ENCODE measurements at places on chromosomes 3 and 15.
A peak's percentile ranks its signal among the peaks of the same experiment; 100 is the strongest.

GRCh38 chr3:32453346-32453745 lies 49.3 kb downstream of the CMTM6 start:
- no peak for DNase-seq

- no peak for DNase-seq
Measured at GRCh38 chr3:112481302-112481721, 18.0 kb downstream of the BTLA start.

DNA sequence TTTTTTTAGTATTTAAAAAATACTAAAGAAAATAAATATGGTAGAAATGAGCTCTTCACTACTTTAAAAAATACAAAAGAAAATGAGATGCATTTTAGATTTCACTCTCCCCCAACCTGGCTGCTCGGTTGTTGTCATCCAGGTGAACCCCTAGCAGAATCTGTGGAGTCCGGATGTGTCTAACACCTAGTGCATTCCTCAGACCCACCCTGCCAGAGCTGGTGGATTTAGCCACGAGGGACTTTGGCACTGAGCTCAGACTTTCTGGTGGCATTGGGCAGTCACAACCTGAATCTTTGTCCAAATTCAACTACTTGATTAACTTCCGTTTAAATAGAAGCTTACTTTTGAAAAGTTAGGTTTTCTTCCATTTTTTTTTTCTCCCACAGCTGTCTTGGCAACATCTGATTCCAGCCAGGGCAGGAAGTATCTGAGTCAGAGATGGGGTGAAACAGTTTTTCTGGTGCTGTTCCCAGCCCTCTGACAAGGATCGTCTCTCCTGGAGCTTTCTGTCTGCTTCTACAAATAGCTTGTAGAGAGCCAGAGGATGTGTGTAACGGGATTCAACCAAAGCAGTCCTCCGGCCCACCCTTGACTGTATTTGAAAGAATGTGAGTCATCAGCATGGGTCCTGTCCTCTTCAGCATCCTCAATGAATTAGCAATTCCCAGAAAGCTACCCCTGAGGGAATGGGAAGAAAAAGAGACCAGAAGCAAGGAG lies 301.8 kb upstream of the MCTP2 start:
- DNase-seq, result peak; percentile 64

- no peak for DNase-seq
Measured at GRCh38 chr3:73668391-73668790, 43.6 kb upstream of the PDZRN3 start.

GRCh38 chr3:135097276-135097946 lies 302.4 kb downstream of the EPHB1 start:
- DNase-seq, result no peak

GRCh38 chr3:32184187-32184730 lies 54.2 kb upstream of the CMTM8 start:
- no peak for DNase-seq

DNA sequence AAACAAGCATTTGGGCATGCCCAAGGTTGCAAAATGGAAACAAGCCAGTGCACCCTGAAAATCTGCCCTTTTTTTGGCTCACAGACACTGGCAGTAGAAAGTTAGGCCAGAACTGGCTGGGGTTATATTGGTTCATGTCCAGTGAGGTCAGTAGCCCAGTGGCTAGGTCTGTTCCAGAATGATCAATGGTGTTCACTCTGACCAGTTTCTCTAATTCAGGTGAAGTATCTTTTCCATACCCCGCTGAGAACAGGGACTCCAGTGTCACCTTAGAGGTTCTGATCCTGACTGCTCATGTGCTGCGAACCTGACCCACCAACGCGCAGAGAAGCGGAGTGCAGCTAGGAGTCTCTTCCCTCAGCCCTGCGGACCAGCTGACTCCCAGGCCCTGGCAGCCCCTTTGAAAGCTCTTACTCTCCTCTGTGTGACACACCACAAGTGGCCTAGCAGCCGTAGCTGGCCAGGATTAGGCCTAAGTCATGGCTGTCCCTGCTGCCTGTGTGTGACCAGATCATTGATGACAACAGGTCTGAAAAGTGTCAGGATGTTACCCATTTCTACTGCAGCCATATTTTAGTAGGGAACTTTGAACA lies 123.5 kb downstream of the GHSR start:
- DNase-seq, result no peak

DNA sequence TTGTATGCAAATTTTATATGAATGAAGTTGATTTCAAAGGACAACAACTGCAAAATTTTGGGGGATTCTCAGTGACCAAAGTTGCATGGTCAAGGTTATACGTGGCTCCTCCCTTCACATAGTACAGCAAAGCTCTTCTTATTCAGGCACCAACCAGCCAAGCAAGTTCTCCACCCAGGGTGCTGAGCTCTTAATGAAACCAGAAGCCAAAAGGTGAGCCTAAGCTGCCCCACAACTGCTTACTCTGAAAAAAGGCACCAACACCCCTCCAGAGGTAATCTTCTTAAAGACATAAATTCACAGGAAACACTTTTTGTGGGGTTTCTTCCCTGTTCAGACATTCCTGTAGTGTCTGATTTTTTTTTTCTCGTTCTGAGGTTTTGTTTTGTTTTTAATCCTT lies 106.1 kb upstream of the GMNC start:
- no peak for DNase-seq

- no peak for DNase-seq
Measured at GRCh38 chr15:26182441-26182840, 319.3 kb upstream of the ATP10A start.

GRCh38 chr3:194514626-194515025 lies 27.8 kb upstream of the ATP13A3 start:
- DNase-seq, result no peak

- DNase-seq, result no peak
Measured at GRCh38 chr15:88179562-88179961, 77.0 kb downstream of the NTRK3 start.

DNA sequence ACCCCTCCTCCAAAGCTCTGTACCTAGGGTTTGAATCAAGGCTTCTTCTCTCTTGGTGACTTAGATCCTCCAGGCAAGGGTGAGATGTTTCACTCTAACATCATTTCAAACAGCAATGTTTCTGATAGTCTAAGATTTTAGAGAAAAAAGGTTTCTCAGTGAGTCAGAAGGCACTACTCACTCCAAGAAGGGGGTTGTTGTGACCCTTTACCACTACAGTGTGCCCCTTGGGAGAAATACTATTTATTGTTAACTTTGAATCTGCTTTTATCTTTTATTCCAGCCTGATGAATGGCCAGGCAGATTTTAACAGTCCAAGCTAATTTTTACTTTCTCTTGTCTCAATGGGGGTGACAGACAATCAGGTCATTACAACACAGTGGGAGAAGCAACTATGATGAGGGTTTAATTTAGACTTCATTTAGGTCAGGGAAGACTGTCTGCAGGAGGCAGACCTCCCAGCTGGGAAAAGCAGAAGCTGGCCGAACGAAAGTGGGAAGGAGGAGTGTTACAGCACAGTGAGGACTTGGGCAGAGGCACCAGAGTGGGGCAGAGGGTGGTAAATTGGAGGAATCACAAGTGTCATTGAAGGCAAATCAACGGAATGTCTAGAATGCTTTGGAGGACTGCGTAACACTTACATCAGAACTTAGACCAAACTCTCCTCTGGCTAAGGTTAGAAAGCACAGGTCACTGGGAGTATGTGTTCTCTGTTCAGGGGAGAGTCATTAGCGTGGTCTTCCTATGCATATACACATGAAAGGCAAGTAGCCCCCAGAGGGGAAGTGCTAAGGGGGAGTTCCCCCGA lies 21.2 kb downstream of the ZNF860 start:
- no peak for DNase-seq

DNA sequence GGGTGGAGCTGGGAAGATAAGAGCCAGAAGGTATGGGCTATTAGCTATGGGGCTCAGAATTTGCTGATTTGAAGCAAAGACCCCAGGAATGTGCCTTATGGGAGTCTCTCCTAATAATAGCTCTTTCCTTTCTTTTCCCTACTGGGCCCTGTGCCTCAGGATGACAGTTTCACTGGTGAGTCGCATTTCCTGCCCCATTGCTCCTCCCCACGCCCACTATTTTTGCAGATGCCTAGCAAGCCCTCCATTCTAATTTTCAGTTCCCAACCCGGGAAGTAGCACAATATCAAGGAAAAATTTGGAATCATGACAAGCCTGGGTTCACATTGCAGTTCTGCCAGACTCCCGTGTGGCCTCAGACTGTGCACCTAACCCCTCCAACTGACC lies 583 bp downstream of the IL17RE start:
- DNase-seq, result no peak

DNA sequence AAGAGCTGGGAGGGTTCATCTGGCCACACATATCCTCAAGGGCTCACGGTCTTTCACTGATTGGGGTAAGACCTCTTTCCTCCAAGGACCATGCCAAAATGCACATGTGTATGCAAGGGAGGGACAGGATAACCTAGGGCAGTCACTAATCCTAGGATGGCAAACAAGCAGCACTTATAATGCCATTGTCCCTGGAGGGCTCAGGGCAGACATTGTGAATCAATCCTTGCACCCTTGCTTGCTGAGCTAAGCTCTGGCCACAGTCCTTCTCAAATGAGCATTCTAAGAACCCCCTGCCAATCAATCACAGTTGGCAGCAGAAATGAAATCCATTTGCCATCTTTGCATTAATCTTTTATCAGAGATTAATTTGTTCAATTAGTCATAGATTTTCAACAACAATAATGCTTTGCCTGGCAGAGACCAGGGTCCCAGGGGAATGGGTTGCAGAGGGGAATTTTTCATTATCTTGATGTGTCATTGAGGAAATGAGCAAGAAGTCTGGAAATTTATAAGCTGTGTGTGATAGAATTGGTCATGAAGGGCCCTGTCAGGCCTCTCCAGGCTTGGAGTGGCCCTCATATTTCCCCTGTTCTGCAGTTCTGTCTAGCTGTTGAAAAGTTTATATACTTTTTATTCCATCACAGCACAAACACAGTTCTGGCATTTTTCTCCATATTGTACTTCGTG lies 57.2 kb upstream of the KY start:
- no peak for DNase-seq

GRCh38 chr3:159356606-159357005 lies 554.8 kb downstream of the MFSD1 start:
- no peak for DNase-seq

DNA sequence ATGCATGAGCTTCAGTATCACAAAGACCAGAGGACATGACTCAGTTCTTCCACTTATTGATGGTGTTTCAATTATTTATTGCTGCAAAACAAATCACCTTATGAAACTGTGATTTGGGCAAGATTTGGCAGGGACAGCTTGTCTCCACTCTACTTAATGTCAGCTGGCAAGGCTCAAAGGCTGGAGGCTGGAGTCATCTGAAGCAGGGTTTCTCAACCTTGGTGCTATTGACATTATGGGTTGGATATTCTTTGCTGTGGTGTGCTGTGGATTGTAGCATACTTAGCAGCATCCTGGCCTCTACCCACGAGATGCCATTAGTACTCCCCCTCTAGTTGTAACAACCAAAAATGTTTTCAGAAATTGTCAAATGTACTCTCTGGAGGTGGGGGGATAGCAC lies 138.8 kb upstream of the PEX5L start:
- no peak for DNase-seq

DNA sequence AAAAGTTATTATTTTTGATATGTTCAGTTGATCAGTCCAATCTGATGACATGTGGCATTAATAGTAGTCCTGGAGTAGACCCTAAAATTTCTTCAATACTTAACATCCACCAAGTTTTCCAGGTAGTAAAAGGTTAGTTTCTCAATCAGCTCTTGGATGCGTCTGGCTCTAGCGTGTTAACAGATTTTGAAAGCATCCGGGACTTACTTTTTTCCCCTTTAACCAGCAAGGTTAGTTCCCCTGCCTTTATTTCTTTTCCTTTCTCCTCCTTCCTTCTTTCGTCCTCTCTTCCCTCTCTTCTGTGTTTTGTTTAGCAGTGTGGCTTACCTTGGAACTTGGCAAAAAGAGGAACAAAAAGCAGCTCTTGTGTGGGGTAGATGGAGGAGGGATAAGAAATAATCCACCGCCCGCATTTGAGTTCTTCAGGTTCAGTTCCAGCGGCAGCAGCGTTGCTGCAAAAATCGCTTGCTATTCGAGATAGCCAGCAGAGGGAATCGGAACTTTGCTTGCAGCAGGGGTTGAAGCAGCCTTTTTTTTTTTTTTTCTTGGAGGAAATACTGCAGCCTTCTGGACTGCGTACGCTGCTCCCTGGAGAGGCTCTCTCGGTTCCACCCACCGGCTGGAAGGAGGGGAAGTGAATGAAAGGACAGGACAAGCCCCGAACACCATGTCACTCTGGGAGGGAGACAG lies at the start of gene RBMS3:
TSS of gene RBMS3 (plus strand) at position 668 of the 690 bp plus-strand sequence.
- peak; percentile 93 for DNase-seq

- DNase-seq, result no peak
Measured at GRCh38 chr3:187986514-187986934, 167.4 kb upstream of the LPP start.

GRCh38 chr3:100087198-100087597 lies 27.1 kb downstream of the FILIP1L start:
- DNase-seq, result no peak

DNA sequence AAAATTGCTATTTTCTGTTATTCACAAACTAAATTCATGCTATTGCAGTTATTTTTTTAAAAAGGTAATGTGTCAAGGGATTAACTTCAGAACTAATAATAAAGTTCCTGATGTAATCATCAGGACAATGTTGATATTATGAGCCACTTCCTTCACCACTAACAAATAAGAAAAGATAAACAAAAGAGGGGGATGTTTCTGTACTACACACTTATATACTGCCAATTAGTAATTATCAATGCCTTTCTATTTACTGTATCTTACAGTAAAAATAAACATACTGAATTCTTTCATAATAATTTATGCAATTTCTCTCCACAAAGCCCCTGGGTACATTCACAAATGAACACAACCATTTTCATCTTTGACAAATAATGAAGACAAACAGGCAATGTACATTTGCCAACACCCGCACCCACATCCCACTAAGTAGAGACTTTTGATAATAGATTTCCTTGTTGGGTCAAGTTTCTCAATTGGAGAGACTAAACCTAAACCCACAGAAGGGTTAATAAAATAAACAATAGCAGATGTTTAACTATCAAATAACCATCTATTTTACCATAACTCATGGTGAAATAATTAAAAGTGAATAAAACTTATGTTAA lies 3.7 kb downstream of the CBLB start:
- no peak for DNase-seq

DNA sequence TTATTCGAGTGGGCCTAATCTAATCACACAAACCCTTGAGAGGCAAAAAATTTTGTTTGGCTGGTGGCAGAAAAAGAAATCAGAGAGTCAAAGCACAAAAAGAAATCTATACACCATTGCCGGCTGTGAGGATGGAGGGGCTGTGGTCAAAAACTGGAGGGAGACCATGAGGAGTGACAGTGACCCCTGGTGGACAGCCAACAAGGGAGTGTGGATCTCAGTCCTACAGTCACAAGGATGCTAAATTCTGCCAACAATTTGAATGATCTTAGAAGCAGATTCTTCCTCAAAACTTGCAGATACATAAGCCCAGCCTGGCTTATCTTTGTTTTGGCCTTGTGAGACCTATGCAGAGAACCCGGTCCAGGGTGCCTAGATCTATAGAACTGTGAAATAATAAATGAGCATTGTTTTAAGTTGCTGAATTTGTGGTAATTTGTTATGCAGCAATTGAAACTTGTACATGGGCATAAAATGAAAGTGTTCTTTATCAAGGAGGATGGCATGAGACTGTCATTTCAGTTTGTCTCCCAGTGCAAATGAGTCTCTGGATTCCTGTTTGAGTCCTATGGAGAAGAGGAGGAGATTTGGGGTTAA lies 103.0 kb upstream of the ARHGEF26 start:
- no peak for DNase-seq

GRCh38 chr3:168273917-168274316 lies 178.2 kb upstream of the GOLIM4 start:
- no peak for DNase-seq

GRCh38 chr15:77446840-77447390 lies 26.2 kb downstream of the HMG20A start:
- no peak for DNase-seq

GRCh38 chr15:60949039-60949977 lies 279.8 kb downstream of the RORA start:
- no peak for DNase-seq

All from sciatic nerve (tissue), 2 donors.